Mammary epithelial cell (primary cell): ENCODE measurements at places on chromosomes 5 and 9.

DNA sequence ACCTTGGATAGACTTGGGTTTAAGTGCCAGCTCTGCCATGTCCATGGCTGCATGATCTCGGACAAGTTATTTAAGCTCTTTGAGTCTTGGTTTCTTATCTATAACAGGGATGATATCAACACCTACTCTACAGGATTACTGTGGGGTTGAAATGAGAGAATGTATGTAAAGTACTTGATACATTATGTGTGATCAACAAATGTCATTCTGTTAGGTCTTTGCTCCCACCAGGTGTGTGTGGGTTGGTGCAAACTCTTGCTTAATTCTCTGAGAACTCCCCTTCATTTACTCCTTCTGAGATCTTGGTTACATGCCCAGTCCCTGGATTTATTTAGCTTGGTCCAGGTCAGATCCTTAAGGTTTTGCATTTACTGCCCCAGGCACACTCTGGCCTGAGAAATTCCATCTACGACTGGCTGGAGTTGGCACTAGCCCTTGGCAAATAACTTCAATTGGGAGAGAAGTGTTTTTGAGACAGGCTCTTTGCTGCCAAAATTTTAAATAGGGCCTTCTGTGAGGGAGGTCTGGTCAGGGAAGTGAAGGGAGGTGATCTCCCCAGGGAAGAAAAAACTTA lies 63.5 kb upstream of the KLF9 start:
- no peak for DNase-seq

DNA sequence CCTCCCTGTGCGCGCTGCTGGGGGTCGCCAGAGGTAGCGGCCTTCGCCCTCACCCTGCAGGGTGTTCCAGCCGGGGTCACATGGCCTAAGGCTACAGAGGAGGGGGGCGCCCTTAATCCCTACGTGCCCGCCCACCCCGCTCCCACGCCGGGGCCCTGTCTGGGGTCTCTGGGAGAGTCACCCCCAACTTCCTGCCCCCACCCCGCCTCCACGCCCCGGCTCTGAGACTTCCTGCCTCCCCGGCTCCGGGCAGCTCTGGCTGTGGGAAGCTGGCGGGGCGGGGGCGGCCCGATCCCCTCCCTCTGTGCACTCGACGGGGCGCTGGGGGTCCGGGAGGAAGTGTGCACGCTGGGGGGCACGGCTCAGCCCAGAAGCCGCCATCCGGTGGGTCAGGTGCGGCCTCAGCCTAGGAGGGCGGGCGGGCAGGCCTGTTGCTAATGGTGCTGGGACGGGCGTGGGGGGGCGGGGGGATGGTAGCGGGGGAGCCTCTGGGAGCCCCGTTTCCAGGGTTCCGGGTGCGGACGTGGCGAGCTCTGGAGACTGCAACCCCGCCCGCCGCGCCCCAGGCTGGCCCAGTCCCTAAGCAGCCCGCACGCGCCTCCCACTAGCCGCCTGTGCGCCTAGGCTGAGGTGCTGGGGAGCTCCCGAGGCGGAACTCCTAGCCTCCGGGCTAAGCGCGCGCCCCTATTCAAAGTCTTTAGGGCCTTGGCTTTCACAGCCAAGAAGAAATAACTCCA lies 61.6 kb downstream of the CXXC5 start:
- no peak for DNase-seq

DNA sequence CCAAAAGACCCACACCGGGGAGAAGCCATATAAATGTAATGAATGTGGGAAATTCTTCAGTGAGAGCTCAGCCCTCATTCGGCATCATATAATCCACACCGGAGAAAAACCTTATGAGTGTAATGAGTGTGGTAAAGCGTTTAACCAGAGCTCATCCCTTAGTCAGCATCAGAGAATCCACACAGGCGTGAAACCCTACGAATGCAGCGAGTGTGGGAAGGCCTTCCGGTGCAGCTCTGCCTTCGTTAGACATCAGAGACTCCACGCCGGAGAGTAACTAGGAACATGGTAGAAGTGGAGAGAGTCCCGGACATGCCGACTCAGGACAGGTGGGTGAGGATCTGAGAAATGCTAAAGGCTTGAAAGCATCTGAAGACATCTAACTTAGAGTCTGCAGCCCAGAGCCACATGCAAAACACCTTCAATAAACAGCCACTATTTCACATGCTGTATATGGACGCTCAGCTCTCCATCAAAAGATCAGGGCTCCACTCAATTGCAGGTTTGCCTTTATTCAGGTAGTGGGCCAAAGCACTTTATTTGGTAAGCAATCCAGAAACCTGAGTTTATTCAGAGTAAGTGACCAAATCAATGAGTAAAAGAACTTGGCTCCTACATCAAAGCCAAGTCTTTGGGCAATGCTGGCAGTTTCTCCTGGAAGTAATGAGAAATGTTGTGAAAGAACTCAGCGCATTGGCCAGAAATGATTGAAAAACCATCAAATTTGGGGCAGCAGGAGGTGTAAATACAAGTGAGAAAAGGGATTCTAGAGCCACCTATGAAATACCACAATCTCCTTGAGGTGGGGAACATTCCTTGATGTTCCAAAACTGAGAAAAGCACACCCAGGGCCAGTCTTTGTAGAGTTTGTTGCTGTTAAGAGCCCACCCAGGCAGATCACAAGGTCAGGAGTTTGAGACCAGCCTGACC lies 6.0 kb downstream of the RPL12 start:
- DNase-seq: peak; percentile 41

DNA sequence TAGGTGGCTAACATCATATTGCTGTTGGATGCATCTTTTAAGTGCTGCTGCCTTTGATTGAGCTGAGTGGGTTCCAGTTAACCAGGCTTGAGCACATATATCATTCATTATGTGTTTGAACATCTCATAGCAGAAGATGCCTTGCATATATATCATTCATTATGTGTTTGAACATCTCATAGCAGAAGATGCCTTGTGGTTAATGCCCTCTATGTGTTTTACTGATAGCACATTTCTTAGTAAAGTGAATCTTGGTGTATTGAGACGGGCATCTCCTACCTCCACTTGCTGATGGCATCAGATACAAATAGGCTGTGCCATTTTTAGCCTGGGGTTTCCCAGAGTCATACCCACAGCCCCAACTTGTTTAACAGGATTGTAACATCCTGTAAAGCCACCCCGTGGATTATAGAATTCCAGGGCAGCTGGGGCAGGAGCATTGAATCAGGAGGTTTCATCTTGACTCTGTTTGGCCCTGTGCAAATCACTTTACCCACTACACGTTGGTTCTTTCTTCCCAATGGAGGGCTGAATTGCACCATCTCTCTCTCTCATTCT lies 26.5 kb downstream of the MTAP start:
- DNase-seq: peak; percentile 73

GRCh38 chr5:71600783-71601182 lies 13.6 kb downstream of the MCCC2 start:
- DNase-seq: no peak
